ENCODE measurements at places on chromosomes 6 and 20. TPM values are rescaled to one million over a fixed set of nuclear protein-coding genes. Genes with fewer than 3 reads are reported as not detected.
A peak's percentile ranks its signal among the peaks of the same experiment; 100 is the strongest.

Gene SEMG1
- total RNA-seq = not detected

Gene PNPLA1
- total RNA-seq = not detected

Gene TRIM31
- total RNA-seq = not detected

Gene PSMB9
- 34.1 TPM for total RNA-seq

Gene DDX43
- not detected for total RNA-seq

Gene IL17A
- not detected for total RNA-seq

Gene PRSS16
- 2.0 TPM for total RNA-seq

Gene GHRH
- not detected for total RNA-seq

Gene PDE7B
- total RNA-seq = 0.27 TPM

Gene CD109
- 18.3 TPM for total RNA-seq

Gene SLC32A1
- not detected for total RNA-seq

Gene HLA-DPB1
- total RNA-seq = 2.7 TPM

Gene GCNT2
- total RNA-seq = 13.0 TPM

Gene TDP2
- total RNA-seq = 27.2 TPM

Gene TINAG
- total RNA-seq = not detected

Gene RIPPLY2
- not detected for total RNA-seq

Gene STK4
- 41.4 TPM for total RNA-seq

- DNase-seq = no peak
- H3K27ac ChIP-seq = no peak overlapping the region
- H3K27me3 ChIP-seq = peaks cover 7% of the 10 kb centered on the region
- H3K4me3 ChIP-seq = no peak overlapping the region
Observed at GRCh38 chr20:32539026-32539816, 45.9 kb downstream of the NOL4L start.

GRCh38 chr6:43970068-43970912 is 157.0 kb downstream of the MRPL14 start:
- H3K4me1 ChIP-seq = no peaks in the 10 kb centered on the region
- DNase-seq = no peak
- peaks cover 10% of the 10 kb centered on the region for H3K27me3 ChIP-seq
- no peak overlapping the region for H3K4me3 ChIP-seq
- H3K27ac ChIP-seq = no peak overlapping the region

GRCh38 chr20:40811660-40812414 is 122.8 kb upstream of the MAFB start:
- DNase-seq = no peak
- H3K4me3 ChIP-seq = no peak overlapping the region
- H3K27ac ChIP-seq = no peak overlapping the region
- peaks cover 6% of the 10 kb centered on the region for H3K27me3 ChIP-seq

DNA sequence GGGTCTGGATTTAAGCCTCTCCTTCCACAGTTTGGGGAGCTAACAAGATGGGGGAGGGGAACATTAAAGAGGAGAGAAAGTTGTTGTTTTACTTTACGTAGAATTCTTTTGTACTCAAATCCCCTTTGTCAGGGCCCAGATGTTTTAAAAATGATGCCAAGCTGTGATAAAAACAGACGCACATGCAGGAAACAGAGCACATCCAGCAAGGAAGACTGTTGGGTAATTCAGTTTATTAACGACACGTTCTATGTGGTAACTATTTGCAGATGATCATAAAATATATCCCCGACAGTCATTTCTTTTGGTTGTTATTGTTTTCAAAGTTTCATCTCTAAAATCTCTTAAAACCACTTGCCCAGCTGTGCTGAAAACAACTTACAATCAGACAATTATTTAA is 307.0 kb upstream of the PRDM1 start:
- H3K36me3 ChIP-seq = no peaks in the 10 kb centered on the region
- DNase-seq = no peak
- no peaks in the 10 kb centered on the region for H3K4me1 ChIP-seq
- no peaks in the 10 kb centered on the region for H3K27me3 ChIP-seq
- no peak overlapping the region for H3K27ac ChIP-seq

- H3K4me1 ChIP-seq = peaks cover 3% of the 10 kb centered on the region
- DNase-seq = peak; percentile 54
- H3K27ac ChIP-seq = no peak overlapping the region
- H3K36me3 ChIP-seq = no peaks in the 10 kb centered on the region
Observed at GRCh38 chr6:48628316-48628715, 517.3 kb upstream of the PTCHD4 start.

DNA sequence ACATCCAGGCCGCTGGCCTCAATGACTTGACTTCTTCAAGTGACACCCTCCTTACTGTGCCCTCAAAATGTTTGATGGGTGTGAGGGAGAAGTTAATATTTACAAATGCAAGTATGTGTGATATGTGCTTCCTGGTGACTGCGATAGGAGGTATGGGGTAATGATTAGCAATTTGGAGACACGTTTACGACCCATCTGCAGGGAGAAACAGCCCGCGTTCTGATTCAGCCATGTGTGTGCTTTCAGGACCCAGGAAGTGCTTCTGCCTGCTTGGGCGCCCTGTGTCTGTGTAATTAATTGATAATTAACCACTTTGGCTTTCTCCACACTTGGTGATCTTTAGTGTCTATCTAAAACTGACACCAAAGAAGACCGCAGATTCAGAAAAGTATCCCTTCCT is 25.0 kb downstream of the SIRPA start:
- H3K4me1 ChIP-seq = no peaks in the 10 kb centered on the region
- H3K27me3 ChIP-seq = no peaks in the 10 kb centered on the region
- H3K36me3 ChIP-seq = peaks cover 11% of the 10 kb centered on the region
- H3K4me3 ChIP-seq = no peak overlapping the region
- H3K27ac ChIP-seq = no peak overlapping the region

DNA sequence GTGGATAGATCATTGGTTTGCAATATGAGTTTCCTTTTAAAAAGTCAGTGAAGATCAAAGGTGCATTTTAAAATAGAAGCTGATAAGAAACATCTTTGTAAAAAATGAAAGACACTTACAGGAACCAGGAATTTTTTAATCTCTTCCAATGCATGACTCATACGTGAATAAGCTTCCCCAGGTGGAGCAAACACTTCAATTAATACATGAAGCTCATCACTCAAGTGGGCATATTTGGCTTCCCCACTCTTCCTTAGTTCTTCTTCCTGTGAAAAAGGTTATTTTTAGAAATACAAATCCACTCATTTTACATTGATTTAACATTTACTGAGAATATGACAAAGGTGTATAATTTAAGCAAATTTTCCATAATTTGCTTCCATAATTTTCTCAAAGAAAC is 308.1 kb downstream of the KHDRBS2 start:
- H3K27me3 ChIP-seq = no peaks in the 10 kb centered on the region
- no peak overlapping the region for H3K4me3 ChIP-seq
- no peaks in the 10 kb centered on the region for H3K4me1 ChIP-seq
- no peak for DNase-seq
- no peak overlapping the region for H3K27ac ChIP-seq
- no peaks in the 10 kb centered on the region for H3K36me3 ChIP-seq

GRCh38 chr6:110097443-110097842 is 82.0 kb downstream of the WASF1 start:
- DNase-seq = no peak
- peaks cover 5% of the 10 kb centered on the region for H3K36me3 ChIP-seq
- H3K4me3 ChIP-seq = no peak overlapping the region
- H3K27ac ChIP-seq = no peak overlapping the region
- H3K27me3 ChIP-seq = no peaks in the 10 kb centered on the region

- no peak for DNase-seq
- no peak overlapping the region for H3K4me3 ChIP-seq
- peaks cover 14% of the 10 kb centered on the region for H3K4me1 ChIP-seq
- peak overlapping the region; percentile 59 for H3K27ac ChIP-seq
- H3K36me3 ChIP-seq = no peaks in the 10 kb centered on the region
Observed at GRCh38 chr20:2387180-2387577, 6.5 kb downstream of the TGM6 start.

DNA sequence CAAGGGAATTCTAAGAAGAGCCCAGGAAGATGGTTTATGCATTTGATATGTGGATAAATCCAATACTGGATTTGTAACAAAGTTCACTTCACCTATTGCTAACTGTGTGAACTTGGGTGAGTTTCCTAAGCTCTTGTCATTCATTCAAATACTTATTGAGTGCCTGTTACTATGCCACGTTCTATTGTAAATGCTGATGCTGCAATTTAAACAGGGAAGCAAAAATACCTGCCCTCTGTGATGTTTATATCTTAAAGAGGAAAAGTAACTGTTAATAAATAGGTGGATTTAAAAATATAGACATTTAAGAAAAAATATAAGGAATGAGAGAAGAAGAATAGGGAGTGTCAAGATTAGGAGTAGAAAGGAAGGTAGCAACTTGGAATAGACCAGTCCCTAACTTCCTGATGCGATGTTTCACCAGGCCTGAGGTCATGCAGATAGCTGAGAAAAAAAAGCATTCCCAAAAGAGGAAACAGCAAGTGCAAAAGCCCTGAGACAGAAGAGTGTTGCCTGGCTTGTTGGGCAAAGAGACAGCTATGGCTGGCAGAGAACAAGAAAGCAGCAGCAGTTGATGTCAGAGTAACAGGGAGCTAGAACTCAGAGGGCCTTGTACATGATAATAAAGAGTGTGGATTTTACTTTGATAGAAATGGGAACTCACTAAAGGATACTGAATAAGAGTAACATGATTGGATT is 54.3 kb upstream of the TCF21 start:
- H3K27me3 ChIP-seq = no peaks in the 10 kb centered on the region
- no peaks in the 10 kb centered on the region for H3K4me1 ChIP-seq
- no peak overlapping the region for H3K27ac ChIP-seq
- DNase-seq = no peak
- no peaks in the 10 kb centered on the region for H3K36me3 ChIP-seq
- H3K4me3 ChIP-seq = no peak overlapping the region

GRCh38 chr6:9412951-9413559 is 977.7 kb upstream of the SLC35B3 start:
- no peak for DNase-seq
- no peaks in the 10 kb centered on the region for H3K27me3 ChIP-seq
- no peak overlapping the region for H3K4me3 ChIP-seq
- no peaks in the 10 kb centered on the region for H3K4me1 ChIP-seq
- H3K27ac ChIP-seq = no peak overlapping the region
- no peaks in the 10 kb centered on the region for H3K36me3 ChIP-seq

GRCh38 chr6:41966214-41966920 is 24.8 kb upstream of the CCND3 start:
- peak overlapping the region; percentile 80 for H3K27ac ChIP-seq
- peak; percentile 70 for DNase-seq
- H3K36me3 ChIP-seq = no peaks in the 10 kb centered on the region

GRCh38 chr20:17493173-17493572 is 38.0 kb downstream of the BFSP1 start:
- no peak for DNase-seq
- no peaks in the 10 kb centered on the region for H3K36me3 ChIP-seq
- H3K4me1 ChIP-seq = peaks cover 3% of the 10 kb centered on the region
- H3K27ac ChIP-seq = no peak overlapping the region

- no peaks in the 10 kb centered on the region for H3K4me1 ChIP-seq
- H3K4me3 ChIP-seq = no peak overlapping the region
- no peaks in the 10 kb centered on the region for H3K36me3 ChIP-seq
- H3K27ac ChIP-seq = no peak overlapping the region
Observed at GRCh38 chr6:131568726-131569125, 4.3 kb upstream of the ARG1 start.

GRCh38 chr6:106056746-106057390 is 29.3 kb upstream of the PRDM1 start:
- H3K27ac ChIP-seq = no peak overlapping the region
- no peaks in the 10 kb centered on the region for H3K36me3 ChIP-seq
- DNase-seq = no peak
- no peak overlapping the region for H3K4me3 ChIP-seq
- H3K4me1 ChIP-seq = no peaks in the 10 kb centered on the region
- H3K27me3 ChIP-seq = no peaks in the 10 kb centered on the region

GRCh38 chr6:18507018-18507415 is 119.9 kb downstream of the RNF144B start:
- no peak for DNase-seq
- no peak overlapping the region for H3K4me3 ChIP-seq
- no peaks in the 10 kb centered on the region for H3K27me3 ChIP-seq
- H3K36me3 ChIP-seq = no peaks in the 10 kb centered on the region
- no peak overlapping the region for H3K27ac ChIP-seq

DNA sequence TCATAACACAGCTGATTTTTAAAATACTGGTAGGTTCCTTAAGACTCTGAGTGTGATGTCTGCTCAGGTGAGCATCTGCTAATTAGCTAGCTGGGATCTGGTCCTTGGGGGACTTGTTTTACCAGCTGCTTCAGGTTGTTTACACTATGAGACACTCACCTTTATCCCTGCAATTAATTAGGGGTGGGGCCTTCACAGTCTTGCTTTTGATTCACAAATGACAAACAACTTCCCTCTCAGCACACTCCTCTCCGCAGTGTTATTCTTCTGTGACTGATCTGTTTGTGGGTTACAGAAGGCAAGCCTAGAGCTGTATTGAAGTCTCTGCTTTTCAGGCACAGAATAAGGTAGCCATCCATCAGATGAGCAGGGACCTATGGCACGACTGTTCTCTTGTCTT is 62.0 kb upstream of the CD83 start:
- peaks cover 2% of the 10 kb centered on the region for H3K27me3 ChIP-seq
- no peak overlapping the region for H3K27ac ChIP-seq
- peaks cover 3% of the 10 kb centered on the region for H3K4me1 ChIP-seq
- H3K36me3 ChIP-seq = no peaks in the 10 kb centered on the region
- DNase-seq = no peak
- no peak overlapping the region for H3K4me3 ChIP-seq

GRCh38 chr6:41120058-41120457 is 34.1 kb downstream of the TREML1 start:
- DNase-seq = no peak
- H3K4me3 ChIP-seq = no peak overlapping the region
- no peak overlapping the region for H3K27ac ChIP-seq
- no peaks in the 10 kb centered on the region for H3K4me1 ChIP-seq
- no peaks in the 10 kb centered on the region for H3K27me3 ChIP-seq

DNA sequence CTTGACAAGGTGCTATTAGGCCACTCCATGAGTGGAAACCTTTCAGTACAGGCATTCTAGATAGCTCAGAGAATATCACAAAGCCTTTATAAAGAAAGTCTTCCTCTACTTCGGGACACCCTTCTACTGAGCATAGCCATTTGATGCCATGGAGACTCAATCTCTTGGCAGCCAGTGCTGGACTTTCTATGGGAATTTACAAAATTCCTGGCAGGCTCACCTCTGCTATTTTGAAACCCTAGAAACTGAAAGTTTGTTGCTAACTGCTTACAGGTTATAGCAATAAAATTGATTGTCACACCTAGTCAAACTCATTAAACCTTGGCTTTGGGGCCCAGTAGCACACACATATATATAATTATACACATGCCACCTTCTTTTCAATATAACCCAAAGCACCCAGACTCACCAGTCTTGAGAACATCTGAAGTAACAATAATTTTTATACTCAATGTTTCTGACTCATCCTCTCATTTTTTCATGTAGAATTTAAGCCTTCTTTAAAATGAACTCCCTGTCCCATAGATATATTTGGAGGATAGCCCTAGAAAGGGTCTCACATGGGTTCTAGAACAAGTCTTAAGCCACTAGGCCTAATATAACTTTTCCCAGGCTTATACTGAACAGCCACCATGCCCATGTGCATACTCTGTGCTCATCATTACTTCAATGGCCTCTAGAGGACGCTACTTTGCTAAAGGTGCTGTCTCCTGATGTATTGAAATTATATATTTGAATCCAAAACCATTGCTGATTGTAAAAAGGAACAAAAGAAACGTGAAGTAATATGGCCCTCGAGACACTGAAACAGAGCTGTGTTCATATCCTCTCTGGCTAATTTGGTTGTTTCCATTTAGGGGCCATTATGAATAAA is 368.1 kb upstream of the MARCKS start:
- no peaks in the 10 kb centered on the region for H3K36me3 ChIP-seq
- H3K4me3 ChIP-seq = no peak overlapping the region
- DNase-seq = no peak
- H3K4me1 ChIP-seq = no peaks in the 10 kb centered on the region

Measured in astrocyte (in vitro differentiated cells and primary cell).